Activated CD4-positive, CD25-positive, alpha-beta regulatory T cell (primary cell): ENCODE measurements at places on chromosomes 4 and X.

DNA sequence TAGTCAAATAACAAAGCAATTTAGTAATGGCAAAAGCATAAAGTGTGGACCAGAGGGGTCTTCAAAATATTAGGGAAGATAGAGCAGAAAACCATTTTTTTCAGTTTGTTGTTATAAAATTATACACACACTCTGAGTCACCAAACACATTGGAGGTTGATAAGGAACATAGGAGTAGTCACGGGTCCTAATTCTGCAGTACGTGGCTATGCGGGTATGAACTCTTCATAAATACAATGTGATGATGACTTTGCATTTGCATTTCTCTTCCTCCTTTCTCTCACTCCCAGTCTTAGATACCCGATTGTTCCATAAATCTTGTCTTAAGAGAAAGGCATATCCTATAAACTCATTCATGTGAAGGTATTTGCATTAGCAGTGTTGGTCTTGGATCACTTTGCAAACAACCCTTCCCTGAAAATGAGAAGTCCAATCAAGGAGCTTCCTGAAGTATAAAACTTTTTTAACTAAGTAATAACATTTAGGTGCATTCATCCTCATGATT lies 223.6 kb downstream of the PALLD start:
- DNase-seq = no peak

- DNase-seq = no peak
These were observed 89.7 kb upstream of the CBR4 start for GRCh38 chr4:169099771-169100180.

- DNase-seq = no peak
These were observed 397.1 kb upstream of the FAM241A start for GRCh38 chr4:111748157-111748556.

DNA sequence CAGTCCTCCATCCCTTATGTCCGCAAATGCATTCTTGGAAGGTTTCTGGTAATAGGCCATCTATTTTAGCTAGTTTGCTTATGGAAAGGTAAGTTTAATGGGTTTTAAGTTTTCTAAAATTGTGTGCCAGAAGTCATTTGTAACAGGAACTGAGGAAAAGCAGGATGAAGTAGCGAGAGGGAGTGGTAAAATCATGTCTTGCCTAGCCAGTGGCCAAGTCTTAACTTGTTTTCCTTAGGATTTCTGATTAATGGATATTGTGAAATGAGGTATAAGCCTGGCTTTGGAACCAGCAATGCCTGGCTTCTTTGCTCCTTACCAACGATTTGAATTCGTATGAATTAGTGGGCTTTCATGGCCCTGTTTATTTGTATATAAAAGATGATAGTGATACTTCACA lies 7.3 kb downstream of the SEC24B start:
- DNase-seq = no peak

- no peak for DNase-seq
These were observed 194.3 kb upstream of the TENM3 start for GRCh38 chr4:182048871-182049270.

DNA sequence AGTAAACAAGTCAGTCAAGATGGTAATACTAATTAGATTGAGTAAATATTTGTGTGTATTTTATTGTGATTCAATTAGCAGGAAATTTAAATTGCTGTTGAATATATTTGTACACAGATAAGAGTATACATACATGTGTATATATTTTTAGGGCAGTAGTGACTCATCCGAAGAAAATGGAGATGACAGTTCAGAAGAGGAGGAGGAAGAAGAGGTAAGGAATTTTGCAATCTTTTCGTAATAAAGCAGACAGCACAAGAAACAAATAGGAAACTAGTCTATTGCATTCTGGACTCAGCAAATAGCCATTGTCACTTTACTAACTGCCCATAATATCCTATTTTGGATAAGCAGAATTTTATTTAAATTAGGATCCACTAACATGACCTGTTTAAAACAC lies 6.6 kb downstream of the IBSP start:
- DNase-seq = no peak

- no peak for DNase-seq
These were observed 68.7 kb downstream of the SUPT20HL2 start for GRCh38 chrX:24245202-24245601.
